GM18507 (cell line): ENCODE measurements at places on chromosomes 6 and 20.

DNA sequence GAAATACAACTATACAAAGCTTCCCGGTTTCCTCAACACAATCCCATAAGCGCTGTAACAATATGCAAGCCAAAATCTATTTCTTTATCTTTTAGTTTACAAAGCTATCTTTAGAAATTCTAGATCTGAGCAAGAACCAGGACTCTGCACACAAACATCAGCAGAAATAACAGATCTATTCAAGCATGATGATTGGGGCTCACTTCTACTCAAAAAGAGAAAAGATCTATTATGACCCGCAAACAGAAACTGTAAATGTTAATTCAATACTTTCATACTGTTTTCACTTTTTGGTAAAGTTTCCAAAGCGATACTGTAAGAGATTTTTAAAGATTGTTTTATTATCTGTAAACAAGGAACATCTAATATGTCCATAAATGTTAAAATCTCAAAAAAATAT, 86.6 kb downstream of the SESN1 start:
- DNase-seq, result no peak

- DNase-seq, result no peak
Measured at GRCh38 chr20:34190262-34190661, 51.0 kb upstream of the ASIP start.

- DNase-seq, result no peak
Measured at GRCh38 chr6:73511796-73512195, 9.0 kb downstream of the EEF1A1 start.

GRCh38 chr6:5507131-5507681, 245.9 kb downstream of the FARS2 start:
- peak; percentile 42 for DNase-seq

GRCh38 chr6:89385156-89385667, 26.9 kb downstream of the RRAGD start:
- DNase-seq, result no peak

DNA sequence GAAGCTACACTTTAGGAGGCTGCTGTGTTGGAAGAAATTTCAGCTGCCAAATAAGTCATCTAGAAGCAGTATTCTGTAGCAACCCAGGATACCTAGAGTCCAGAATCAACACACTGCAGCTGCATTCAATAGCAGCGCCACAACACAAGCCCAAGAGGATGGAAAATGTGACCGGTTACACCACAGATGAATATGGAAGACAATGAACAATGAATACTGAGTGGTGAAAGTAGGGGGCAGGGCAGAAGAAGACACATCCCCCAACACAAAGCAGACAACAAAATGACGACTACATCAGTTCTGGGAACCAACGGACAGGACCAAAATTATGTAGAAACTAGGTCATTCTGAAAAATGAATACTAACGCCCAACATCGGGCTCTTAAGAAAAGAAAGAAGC, 38.2 kb downstream of the KIF6 start:
- no peak for DNase-seq

GRCh38 chr6:41917528-41917927, 3.4 kb downstream of the MED20 start:
- no peak for DNase-seq

DNA sequence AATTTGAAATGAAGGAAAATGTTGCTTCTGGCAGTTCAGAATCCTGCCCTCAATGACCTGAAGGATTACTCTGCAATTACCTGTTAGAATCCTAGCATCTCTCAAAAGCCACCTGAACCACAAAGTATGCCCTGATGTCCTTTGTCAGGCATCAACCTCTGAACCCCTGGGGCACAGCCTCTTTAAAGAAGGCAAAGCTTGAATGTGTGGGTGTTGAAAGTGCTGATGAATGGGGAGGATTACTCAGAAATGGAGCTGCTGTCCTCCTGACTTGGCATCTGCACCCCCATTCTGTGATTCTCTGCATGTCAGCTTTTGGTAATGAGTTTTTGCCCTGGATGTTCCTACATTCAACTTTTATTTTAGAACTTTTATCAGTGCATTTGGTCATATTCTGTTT, 179.2 kb downstream of the PKHD1 start:
- DNase-seq, result no peak

GRCh38 chr20:6732001-6732447, 35.5 kb upstream of the BMP2 start:
- DNase-seq, result no peak

DNA sequence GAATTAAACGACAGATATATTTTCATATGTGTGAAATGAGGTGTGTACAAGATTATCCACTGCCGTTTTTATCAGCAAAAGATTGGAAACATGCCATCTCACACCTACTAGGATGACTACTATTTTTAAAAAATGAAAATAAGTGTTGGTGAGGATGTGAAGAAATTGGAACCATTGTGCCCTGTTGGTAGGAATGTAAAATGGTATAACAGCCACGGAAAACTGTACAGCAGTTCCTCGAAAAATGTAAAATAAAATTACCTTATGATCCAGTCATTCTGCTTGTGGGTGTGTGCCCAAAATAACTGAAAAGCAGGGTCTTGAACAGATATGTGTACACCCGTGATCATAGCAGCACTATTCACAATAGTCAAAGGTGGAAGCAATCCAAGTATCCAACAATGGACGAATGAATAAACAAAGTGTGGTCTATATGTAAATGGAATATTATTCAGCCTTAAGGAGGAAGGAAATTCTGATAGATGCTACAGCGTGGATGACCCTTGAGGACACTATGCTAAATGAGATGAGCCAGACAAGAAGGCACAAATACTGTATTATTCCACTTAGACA, 27.0 kb upstream of the CCN5 start:
- DNase-seq, result no peak

DNA sequence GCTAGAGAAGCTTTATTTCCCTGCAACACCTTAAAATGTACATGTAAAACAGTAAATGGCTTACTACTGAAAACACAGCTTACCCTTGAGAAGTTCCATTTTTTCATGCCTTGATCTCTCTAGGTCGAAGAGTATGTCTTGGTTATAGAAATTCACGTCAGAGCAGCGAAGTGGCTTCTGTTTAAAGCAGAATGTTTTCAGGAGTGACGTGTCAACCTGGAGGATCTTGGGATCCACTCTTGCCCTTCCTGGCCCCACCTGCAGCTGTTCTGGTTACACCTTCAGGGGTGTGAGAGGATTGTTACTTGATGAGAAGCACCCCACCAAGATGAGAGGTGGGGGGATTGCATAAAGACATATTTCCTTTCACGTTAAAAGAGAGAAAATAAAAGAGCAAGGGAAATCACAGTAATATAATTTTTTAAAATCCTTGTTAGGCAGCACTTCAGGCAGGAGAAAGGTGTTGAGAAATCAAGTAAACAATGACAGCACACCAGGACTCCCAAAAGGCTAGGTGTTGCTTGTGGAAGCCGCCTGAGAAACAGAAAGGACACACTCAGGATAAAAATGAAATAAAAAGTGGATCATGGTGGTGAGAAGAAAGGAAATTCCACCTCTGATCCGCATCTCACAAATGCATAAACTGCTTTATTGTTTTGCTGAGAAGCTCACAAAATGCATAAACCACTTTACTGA, 149.7 kb downstream of the UNC5CL start:
- no peak for DNase-seq

DNA sequence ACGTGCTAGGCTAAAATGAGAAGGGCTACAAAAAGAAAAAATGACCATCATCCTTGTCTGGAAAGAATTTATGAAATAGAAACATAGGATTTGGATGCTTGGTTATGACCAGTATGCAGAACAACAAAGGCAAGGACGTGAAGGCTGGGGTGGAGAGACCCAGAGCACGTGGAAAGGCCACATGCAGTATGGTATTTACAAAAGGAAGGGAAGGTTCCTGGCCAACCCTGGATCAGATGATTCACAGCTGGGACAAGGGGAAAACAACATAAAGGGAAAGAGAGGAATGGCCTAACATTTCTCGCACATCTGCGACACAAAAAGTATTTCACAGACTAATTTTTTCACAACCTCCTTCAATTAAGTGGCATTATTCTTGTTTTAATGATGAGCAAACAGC, 8.2 kb downstream of the STX7 start:
- DNase-seq, result no peak

DNA sequence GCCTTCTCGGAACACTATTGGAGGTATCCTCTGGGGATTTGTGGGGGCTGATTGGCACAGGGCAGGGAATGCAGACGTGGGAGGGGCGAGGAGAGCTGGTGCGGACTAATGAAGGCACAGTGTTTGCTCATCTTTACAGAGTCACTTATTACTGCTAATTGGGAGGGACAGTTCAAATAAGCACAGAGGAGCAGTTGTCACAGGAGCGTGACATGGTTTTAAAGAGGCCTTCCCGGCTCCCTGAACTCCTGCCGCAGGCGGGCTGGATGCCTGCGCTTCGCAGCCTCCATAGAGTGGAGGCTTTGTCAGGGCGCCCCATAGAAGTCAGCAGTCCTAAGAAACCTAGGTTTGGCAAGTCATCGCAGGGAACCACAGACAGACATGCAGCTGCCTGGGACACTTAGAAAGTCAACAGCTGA, 149.6 kb downstream of the LINC00237 start:
- DNase-seq, result no peak

DNA sequence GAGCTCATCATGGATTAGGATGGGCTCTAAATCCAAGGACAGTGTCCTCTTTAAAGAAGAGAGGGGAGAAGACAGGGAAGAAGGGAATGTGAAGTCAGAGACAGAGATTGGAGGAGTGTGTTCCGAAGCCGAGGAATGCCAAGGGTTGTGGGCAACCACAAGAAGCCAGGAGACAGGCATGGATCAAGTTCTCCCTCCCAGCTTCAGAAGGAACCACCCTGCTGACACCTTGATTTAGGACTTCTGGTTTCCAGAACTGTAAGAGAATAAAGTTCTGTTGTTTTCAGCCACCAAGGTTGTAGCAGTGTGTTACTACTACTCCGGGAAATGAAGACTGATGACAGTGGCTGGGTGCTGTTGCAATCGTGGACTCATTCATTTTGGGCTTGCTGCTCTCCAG, 120.1 kb downstream of the RPS12 start:
- no peak for DNase-seq

GRCh38 chr20:58271606-58272351, 37.7 kb upstream of the RAB22A start:
- DNase-seq, result no peak

GRCh38 chr6:53654745-53655240, 10.8 kb downstream of the KLHL31 start:
- no peak for DNase-seq

DNA sequence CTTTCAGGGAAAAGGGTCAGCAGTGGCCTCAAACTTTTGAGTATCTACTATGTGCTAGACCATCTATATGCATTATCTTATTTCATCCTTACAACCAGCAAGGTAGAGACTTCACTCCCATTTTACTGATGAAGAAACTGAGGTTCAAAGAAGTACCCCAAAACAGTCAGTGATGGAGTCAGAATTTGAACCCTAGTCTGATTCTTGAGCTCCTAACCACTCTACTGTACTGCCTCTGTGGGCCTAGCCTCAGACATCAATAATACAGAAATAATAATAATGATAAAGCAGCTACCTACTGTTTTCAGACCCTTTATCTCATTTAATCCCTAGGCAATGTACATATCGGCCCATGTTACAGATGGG, 8.4 kb downstream of the ADA start:
- no peak for DNase-seq

- DNase-seq, result no peak
Measured at GRCh38 chr20:5056801-5057599, 55.7 kb upstream of the SLC23A2 start.

DNA sequence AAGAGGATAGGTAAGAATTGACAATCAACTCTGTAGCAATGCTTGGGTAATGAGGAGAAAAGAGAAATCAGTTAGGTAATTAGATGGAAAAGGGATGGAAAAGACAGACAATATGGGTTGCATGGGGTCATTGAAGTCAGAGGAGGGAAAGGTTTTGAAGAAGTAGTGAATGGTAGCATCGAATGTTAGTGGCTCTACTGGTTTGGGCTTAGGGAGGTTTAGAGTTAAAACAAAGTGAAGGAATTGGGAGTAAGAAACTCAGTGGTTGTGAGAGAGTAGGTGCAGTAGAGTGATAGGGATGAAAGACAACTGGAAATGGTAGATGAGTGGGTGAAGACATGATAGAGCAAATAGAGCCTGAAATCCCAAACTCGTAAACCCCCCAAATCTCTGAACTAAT, 140.1 kb upstream of the ZFP64 start:
- DNase-seq, result no peak

GRCh38 chr6:28738396-28738765, 185.4 kb downstream of the TRIM27 start:
- no peak for DNase-seq

GRCh38 chr6:15491255-15491985, 171.4 kb downstream of the DTNBP1 start:
- peak; percentile 18 for DNase-seq

GRCh38 chr20:15224199-15224598, 886.8 kb upstream of the FLRT3 start:
- DNase-seq, result no peak
